ENCODE measurements at places on chromosomes 16 and 17.

GRCh38 chr17:49688848-49689247, 11.0 kb upstream of the SPOP start:
- DNase-seq, result no peak

DNA sequence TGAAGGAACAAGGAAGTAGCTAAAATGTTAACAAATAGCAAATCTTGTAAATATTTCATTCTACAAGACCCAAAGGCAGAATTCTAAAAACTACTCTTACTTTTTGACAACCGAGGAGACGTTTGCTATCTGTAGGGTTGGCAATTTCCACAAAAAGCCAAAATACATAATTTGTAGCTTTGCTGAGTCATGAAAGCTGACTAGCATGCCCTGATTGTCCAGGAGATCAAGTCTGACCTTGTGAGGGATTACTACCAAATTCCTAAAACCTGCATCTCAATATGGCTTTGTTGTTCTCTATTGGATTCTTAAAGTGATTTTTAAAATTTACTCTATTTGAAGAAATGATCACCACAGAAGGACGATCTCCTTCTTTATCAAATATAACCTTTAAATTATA, 10.8 kb downstream of the DNAJA2 start:
- DNase-seq, result no peak

- DNase-seq, result no peak
These were observed 49.8 kb downstream of the BRD7 start for GRCh38 chr16:50318796-50319578.

- DNase-seq, result no peak
These were observed 11.6 kb upstream of the ZNF689 start for GRCh38 chr16:30621765-30622164.

- no peak for DNase-seq
These were observed 35.9 kb downstream of the RANBP10 start for GRCh38 chr16:67770346-67770991.

GRCh38 chr16:26214581-26215174, 522.9 kb downstream of the HS3ST4 start:
- no peak for DNase-seq

GRCh38 chr17:45345246-45345553, 28.4 kb upstream of the MAP3K14 start:
- no peak for DNase-seq

- DNase-seq, result no peak
These were observed 1.2 kb upstream of the C17orf99 start for GRCh38 chr17:78144736-78145641.

GRCh38 chr16:84832488-84833143, 12.8 kb downstream of the CRISPLD2 start:
- no peak for DNase-seq

DNA sequence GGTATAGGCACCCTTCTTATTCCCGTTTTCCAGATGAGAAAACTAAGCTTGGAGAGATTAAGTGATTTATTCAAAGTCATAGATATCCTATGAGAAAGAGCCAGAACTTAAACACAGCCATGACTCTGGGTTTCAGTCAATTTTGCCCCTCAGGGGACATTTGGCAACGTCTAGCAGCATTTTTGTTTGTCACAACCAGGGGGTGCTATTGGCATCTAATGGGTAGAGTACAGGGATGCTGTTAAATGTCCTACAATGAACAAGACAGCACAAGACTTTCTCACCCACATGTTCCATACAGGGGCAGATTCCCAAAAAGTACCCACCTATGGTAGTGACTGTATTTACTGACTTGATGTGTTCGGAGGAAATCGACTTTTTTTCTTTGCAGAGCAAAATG, 4.8 kb upstream of the SHISA9 start:
- no peak for DNase-seq

Data from activated CD8-positive, alpha-beta memory T cell treated with anti-CD3 and anti-CD28 coated beads for 1 hour (primary cell).